ENCODE measurements at places on chromosomes 11 and 22.

DNA sequence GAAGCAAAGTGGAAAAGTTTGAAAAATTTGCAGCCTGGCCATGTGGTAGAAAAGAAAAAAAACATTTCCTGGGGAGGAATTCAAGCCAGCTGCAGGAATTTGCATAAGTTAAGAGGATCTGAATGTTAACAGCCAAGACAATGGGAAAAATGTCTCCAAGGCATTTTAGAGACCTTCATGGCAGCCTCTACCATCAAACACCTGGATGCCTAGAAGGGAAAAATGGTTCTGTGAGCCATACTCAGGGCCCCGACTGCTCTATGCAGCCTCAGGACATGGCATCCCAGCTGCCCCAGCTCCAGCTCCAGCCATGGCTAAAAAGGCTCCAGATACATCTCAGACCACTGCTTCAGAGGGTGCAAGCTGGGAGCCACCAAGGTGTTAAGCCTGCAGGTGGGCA is 149.1 kb upstream of the SOX6 start:
- H3K4me1 ChIP-seq: no peaks in the 10 kb centered on the region
- no peak for DNase-seq
- no peak overlapping the region for H3K4me3 ChIP-seq
- no peak overlapping the region for H3K27ac ChIP-seq
- H3K27me3 ChIP-seq: no peaks in the 10 kb centered on the region
- H3K36me3 ChIP-seq: no peaks in the 10 kb centered on the region

DNA sequence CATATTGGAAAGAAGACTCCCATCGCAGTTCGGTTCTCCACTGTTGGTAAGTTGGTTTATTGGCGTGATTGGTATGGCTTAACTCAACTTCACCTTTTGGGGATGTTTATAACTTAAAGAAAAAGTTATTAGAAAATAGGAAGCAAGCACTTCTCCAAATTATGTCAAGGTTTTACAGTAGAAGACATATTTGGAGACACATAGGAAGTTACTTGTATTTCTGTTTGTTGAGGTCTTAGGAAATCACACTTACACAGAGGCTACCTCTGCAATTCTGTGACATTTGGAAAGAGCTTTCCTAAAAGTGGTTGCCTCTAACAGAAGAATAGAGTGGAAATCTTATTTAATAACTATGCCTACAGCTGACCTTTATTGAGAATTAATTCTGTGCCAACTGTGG is 12.3 kb downstream of the CAT start:
- peaks cover 24% of the 10 kb centered on the region for H3K4me1 ChIP-seq
- DNase-seq: no peak
- H3K27me3 ChIP-seq: no peaks in the 10 kb centered on the region
- H3K4me3 ChIP-seq: no peak overlapping the region

GRCh38 chr22:18110954-18111758 is 547 bp downstream of the TUBA8 start:
- peaks cover 43% of the 10 kb centered on the region for H3K27me3 ChIP-seq
- DNase-seq: no peak
- H3K4me1 ChIP-seq: peaks cover 28% of the 10 kb centered on the region
- H3K4me3 ChIP-seq: peak overlapping the region; percentile 53

DNA sequence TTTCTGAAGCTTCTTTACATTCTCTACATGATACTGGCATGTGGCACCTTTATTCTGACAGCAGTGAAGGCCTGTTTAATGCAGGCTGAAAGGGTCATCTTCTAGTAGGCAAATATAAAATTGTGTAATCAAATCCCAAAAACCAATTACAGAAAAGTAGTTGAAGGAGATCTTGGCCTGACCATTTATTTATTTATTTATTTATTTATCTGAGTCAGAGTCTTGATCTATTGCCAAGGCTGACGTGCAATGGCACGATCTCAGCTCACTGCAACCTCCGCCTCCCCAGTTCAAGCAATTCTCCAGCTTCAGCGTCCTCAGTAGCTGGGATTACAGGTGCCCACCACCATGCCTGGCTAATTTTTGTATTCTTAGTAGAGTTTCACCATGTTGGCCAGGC is 22.7 kb upstream of the CECR2 start:
- H3K4me1 ChIP-seq: peaks cover 9% of the 10 kb centered on the region
- peaks cover 1% of the 10 kb centered on the region for H3K36me3 ChIP-seq
- peaks cover 15% of the 10 kb centered on the region for H3K27me3 ChIP-seq

- DNase-seq: no peak
- H3K4me1 ChIP-seq: peaks cover 78% of the 10 kb centered on the region
- peaks cover 2% of the 10 kb centered on the region for H3K36me3 ChIP-seq
- H3K27ac ChIP-seq: peak overlapping the region; percentile 85
Measured at GRCh38 chr22:22771696-22772377, 115.8 kb upstream of the IGLL5 start.

DNA sequence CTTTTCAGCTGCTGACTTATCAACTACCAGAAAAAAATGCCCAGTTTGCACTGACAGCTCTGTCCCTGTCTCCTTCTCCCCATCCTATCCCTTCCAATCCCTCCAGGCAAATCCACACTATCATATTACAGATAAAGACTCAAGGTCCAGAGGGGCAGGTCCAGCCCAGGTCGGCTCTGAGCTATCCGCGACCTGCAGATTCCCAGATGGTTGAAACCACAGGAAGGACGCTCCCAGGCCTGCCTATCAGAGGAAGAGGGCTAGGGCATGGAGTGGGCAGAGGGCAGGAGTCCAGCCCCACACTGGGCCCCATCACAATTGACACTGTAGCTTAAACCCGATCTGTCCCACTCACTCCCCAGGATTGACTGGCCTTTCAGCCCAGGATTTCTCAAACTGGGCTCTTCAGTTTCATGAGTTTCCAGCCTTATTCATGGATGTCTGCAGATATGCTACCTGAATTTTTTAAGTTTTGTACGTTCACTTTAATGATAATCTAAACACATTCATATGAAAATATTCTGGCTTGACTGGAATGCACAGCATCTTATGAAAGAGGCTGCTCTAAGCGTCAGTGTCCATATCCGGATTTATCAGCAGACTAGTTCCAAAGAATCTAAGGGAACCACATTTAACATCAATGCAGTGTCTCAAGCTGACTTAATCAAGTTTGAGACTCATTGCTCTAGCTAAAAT is 16.4 kb upstream of the FCHSD2 start:
- no peak overlapping the region for H3K4me3 ChIP-seq
- no peaks in the 10 kb centered on the region for H3K36me3 ChIP-seq
- H3K27me3 ChIP-seq: no peaks in the 10 kb centered on the region

- DNase-seq: no peak
- H3K4me1 ChIP-seq: no peaks in the 10 kb centered on the region
- no peaks in the 10 kb centered on the region for H3K27me3 ChIP-seq
- no peak overlapping the region for H3K27ac ChIP-seq
- no peaks in the 10 kb centered on the region for H3K36me3 ChIP-seq
Measured at GRCh38 chr11:82007521-82007920, 726.1 kb downstream of the FAM181B start.

DNA sequence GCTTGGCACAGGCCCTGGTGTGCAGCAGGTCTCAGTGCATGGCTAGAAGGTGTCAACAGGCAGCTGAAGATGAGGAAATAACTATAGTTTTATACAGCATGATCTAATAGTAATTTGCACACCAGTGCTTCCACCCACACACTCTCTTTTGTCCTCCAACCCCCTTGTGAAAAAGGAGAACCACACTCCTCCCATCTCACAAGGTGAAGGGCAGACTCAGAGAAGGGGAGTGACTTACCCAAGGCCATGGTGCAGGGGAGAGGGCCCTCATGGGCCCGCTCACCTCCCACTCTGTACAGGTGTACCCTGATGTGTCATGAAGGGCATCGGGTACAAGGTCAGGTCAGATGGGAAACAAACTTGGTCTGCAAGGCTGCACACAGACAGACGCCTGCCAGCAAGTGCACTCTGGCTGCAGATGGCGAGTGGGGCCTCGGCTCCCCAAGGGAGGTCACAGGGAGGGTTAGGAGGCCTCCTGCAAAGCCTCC is 53.4 kb downstream of the DGCR2 start:
- H3K27ac ChIP-seq: no peak overlapping the region
- peaks cover 38% of the 10 kb centered on the region for H3K36me3 ChIP-seq
- peaks cover 26% of the 10 kb centered on the region for H3K4me1 ChIP-seq
- no peak overlapping the region for H3K4me3 ChIP-seq

DNA sequence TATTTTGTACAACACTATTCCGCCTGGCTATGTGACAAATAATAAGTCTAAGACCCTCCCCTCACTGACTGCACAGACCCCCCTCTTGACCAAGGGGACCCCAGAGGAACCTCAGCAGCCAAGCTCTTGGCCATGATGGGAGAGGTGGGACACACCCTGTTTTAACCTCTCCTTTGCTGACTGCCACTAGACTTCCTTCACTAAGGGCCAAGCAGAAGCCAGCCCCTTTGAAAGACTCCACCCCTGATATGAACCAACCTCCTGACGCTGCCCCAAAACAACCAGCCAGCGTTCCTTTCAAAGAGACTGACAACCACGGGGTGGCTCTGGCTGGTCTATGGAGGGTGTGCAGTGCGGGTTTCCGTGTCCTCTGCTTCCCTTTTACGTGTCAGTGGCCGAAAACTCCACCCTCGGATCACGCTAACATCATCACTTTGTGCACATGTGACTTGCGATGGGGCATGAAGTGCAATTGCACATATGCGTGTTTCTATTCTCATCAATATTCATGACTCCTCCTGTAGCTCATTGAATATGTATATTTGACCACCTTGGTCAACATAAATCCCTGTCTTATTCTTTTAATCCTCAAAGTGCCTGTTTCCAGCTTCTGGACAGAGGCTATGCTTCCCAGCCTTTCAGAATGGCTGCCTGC is 643.9 kb downstream of the TBC1D22A start:
- no peak overlapping the region for H3K4me3 ChIP-seq
- peaks cover 67% of the 10 kb centered on the region for H3K27me3 ChIP-seq
- no peak overlapping the region for H3K27ac ChIP-seq

DNA sequence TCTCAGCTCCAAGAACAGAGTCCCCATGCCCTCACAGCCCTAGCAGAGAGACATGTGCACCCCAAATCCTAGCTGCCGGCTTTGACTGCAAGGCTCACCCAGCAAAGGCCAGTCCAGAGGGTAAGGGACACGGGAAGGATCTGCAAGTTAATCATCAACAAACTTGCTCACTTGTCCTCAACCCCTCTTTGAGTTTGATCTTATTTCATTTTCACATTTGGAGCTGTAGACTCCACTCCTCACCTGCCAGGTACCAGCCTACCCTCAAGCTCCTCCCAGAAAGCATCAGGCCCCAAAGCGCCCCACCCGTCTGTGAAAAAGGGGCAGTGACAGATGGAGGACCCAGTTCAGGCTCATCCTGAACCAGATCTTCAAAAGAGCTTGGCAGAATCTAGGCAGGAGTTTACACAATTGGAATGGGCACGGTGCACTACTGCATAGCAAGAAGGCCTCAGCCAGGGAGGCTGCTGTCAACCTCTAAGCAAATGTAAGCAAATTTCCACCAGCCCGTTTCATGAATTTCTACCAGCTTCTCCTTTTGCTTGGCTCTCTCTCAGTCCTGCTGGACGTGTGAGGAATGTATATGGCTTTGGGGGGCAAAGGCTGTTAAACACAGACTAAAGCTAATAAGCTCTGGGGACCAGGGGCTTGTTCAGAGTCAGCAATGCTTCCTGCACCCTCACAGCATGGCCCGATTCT is 5.5 kb downstream of the EHD1 start:
- no peaks in the 10 kb centered on the region for H3K27me3 ChIP-seq
- H3K4me1 ChIP-seq: peaks cover 85% of the 10 kb centered on the region
- peak overlapping the region; percentile 29 for H3K27ac ChIP-seq
- H3K36me3 ChIP-seq: peaks cover 74% of the 10 kb centered on the region
- peak overlapping the region; percentile 80 for H3K4me3 ChIP-seq

DNA sequence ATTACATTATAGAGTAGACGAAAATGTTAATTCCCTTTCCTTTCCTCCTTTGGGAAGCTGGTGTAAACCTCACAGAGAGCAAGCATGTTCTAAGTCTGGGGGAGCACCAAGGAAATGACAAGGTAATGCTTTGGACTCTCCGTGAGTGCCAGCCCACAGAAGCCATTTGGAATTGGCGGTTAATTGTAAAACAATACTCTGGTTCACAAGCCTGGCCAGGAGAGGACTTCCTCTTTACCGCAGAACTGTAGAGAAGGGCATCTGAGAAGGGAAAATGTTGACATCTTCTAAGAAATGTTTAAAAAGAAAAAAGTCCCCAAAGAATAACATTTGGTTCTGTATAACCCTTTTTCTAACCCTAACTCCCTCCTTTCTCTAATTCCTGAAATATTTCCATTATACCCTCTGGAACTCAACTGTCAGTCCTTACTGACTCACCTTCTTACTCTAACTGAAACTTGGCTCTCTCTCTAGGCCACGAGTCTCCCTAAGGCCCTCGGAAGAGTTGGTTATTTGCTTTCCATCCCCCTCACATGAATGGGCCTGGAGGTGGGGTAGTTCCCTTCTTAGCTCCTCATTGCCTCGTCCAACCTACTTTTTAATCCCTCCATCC is 379.8 kb downstream of the SOX6 start:
- no peak for DNase-seq
- no peak overlapping the region for H3K27ac ChIP-seq
- no peaks in the 10 kb centered on the region for H3K27me3 ChIP-seq
- no peaks in the 10 kb centered on the region for H3K4me1 ChIP-seq
- H3K4me3 ChIP-seq: no peak overlapping the region

Measured in central memory CD8-positive, alpha-beta T cell (primary cell).